ENCODE measurements at places on chromosomes 5 and 9.
A peak's percentile ranks its signal among the peaks of the same experiment; 100 is the strongest.

DNA sequence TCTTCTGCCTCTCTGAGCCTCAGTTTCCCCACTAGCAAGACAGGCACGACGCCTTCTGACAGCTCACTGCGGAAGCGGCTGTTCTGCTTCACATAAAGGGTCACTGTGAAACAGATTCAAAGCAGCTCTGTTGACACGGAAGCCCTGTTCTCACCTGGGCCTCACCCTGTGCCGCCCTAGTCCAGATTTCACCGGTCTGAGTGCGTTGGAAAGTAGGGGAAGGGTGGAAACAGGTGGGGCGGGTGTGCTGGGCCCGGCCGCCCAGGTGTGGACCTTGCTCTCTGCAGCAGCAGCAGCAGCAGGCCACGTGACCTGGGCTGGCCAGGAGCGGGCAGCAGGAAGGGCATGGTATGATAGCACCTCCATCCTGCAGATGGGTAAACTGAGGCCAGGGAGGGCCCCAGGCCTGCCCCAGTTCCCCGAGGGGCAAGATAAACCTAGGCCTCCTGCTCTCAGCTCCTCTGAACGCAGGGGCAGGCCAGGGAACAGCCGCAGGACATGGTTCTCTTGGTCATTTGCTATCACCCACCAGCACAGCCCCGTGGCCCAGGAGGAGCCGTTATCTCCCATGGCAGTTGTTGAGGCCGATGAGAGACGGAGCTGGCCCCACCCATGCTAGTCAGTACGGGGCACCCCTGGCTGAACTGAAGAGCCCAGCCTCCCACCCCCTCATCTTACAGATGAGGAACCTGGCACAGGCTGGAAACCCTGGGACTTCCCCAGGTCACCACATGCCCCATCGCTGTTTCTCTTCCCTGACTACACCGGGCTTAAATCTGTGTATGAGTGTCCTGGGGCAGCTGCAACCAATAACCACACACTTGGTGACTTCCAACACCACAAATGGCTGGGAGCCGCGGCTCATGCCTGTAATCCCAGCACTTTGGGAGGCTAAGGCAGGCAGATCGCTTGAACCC lies 12.1 kb downstream of the PTGES2 start:
- DNase-seq: no peak

GRCh38 chr9:92480291-92480771 lies 2.0 kb downstream of the ASPN start:
- no peak for DNase-seq

- no peak for DNase-seq
Observed at GRCh38 chr9:30258094-30258493, 2126.3 kb upstream of the ACO1 start.

GRCh38 chr9:109242014-109242413 lies 75.0 kb upstream of the FRRS1L start:
- DNase-seq: no peak

DNA sequence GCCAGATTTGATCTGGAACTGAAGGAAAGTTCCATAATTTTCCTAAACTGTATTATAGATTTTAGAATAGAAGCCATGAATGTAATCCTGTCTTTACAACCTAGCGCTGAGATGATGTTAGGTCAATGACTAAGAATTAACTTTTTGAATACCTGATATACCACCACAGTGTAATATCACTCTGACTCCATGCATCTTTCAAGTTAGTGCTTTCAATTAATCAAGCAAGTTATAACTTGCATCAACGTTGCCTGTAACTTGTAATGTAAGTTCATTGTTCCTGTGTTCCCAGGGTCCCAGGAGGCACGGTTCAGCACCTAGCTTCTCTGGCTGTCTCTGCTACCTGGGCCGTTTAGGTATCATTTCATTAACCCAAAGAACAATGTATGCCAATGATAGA lies 139.3 kb downstream of the CSNK1G3 start:
- no peak for DNase-seq

DNA sequence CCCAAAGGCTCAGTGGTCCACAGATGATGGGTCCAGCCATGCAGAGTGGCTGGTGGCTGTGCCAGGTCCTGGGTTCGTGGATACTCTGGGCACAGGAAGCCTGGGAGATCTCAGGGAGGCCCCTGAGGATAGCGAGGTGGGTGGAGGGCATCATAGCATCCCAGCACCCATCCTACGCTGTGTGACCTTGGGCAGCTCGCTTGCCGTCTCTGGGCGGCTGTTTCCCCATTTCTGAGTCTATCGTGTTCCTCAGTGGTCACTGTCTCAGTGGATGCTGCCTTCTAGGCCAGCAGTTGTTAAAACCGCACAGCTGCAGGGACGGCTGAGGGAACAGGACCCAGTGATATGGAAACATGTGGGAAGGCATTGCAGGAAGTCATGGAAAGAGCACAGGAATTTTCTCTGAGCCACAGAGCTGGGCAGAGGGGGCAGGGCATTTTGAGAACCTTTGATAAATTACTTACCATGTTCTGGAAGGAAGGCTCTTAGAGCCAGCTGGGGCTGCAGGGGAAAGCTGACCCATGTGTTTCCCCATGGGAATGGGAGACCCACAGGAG lies 86.4 kb upstream of the COL5A1 start:
- DNase-seq: no peak

DNA sequence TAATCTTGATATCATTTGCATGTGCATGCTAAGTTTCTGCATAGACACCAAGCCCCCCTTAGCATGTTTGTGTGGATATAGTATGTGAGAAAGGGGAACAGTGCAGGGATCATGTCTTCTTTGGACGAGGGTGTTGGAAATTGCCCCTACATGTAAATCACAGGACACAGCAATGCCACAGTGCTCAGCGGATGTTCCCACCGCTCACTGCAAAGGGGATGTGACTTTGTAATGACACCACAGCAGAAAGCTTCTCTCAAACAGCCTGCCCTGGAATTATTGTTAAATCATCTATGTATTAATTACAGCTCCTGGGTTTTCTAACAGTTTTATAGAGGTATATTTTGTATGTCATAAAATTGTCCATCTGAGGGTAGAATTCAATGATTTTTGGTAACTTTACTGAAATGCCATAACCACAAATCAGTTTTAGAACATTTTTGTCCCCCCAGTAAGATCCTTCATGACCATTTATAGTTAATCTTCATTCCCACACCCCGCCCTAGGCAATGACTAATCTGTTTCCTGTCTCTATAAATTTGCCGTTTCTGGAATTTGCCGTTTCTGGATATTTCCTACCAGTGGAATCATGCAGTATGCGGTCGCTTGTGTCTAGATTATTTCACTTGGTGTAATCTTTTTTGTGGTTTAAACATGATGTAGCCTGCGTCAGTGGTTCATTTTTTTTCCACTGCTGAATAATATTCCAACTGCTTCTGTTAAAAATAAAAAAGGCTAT lies 648.5 kb upstream of the WWC1 start:
- peak; percentile 50 for DNase-seq

GRCh38 chr9:125821078-125821477 lies 73.9 kb downstream of the PBX3 start:
- DNase-seq: no peak

- no peak for DNase-seq
Observed at GRCh38 chr5:146626936-146627335, 110.9 kb upstream of the GPR151 start.

GRCh38 chr9:6877671-6878161 lies 119.9 kb downstream of the KDM4C start:
- peak; percentile 8 for DNase-seq

- DNase-seq: no peak
Observed at GRCh38 chr9:138080979-138081378, 203.4 kb downstream of the CACNA1B start.

- DNase-seq: no peak
Observed at GRCh38 chr9:6765396-6765795, 7.6 kb downstream of the KDM4C start.

DNA sequence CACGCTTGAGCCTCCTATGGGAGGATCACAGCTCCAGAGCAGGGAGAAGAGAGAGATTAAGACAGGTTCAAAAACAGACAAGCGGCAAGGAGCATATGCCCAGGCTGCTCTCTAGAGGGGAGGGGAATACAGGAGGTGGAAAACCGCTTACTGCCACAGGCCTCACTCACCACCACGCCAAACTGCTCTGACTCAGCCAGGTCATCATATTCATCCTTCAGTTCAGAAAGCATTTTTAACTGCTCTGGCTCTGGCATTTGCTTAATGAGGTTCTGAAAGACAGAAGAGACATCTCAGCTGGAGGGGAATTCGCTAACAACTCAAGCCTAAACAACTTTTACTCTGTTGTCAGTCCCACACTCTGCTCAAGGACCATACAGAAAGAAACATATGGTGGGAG lies 40.1 kb downstream of the PCDHGC5 start:
- no peak for DNase-seq

DNA sequence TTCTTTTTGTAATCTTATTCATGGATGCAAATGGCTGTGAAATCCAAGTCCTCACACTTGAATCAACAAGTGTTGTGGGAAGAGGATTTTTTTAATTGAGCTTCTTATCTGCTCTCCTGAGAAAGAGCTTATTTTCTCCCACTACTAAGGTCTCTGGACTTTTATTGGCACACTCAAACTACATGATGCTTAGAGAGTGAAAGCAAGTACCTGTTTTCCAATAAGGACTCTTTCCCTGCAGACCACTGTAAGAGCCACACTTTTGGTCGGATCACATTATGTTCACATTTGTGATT lies 546.4 kb upstream of the ARRDC3 start:
- DNase-seq: no peak

- no peak for DNase-seq
Observed at GRCh38 chr5:1065143-1065750, 46.6 kb downstream of the SLC12A7 start.

DNA sequence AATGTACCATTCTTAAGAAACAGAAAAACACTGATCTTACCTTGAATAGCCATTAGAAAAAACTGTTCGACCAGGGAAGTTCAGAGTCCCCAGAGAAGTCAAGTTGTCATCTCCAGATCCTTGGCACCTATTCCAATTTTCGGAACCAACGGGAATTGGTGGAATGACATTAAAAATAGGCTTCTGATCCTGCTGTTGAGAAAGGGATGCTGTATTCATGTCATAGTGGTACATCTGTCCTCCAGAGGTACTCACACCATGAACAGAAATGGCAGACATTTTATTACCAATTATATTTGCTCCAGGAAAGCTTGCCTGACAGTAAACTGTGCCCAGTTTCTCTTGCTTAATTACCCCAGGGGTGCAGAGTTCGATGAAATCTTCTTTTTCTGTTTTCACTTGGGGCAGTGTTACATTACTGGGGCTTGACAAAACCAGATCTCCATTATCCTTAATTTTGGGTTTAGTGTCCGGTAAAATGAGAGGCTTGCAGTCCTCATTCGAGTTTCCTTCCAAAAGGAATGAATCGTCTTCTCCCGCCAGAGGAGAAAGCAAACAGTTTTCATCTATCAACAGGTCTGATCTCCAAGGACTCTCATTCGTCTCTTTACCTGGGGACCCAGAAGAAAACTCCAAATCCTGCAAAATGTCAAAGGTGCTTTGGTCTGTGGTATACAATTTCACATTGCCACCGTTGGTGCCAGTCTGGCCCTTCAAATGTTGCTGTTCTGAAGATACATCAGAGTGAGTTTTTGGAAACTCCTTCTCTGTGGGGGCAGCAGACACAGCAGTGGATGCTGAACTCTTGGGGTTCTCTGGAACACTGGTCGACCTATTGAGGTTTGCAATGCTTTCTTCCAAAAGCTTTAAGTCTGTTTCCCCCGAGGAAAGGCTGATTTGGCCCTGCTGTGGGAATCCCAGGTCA lies 3.6 kb downstream of the NR3C1 start:
- no peak for DNase-seq
